Ascending aorta (tissue), 2 donors: ENCODE measurements at places on chromosomes 6 and 20. TPM values are rescaled to one million over a fixed set of nuclear protein-coding genes. Genes with fewer than 3 reads are reported as not detected.

The ACOT13 gene
- 3.1 TPM for total RNA-seq

The CGAS gene
- 15.9 TPM for total RNA-seq

The SLC4A11 gene
- 1.6 TPM for total RNA-seq

The SIGLEC1 gene
- total RNA-seq = 23.2 TPM

The C6orf141 gene
- not detected for total RNA-seq

The MYB gene
- total RNA-seq = not detected

The RWDD2A gene
- total RNA-seq = 3.5 TPM

The PHACTR3 gene
- total RNA-seq = not detected

The VGLL2 gene
- total RNA-seq = not detected

The PRDM13 gene
- total RNA-seq = not detected

The FRMD1 gene
- total RNA-seq = not detected

The IMPG1 gene
- not detected for total RNA-seq

The TFEB gene
- total RNA-seq = 18.6 TPM
